Stimulated activated CD4-positive, alpha-beta T cell treated with anti-CD3 and anti-CD28 coated beads, TNF-alpha, amount 100 ng/mL, for 24 hours (primary cell): ENCODE measurements at places on chromosomes 6 and 20.

GRCh38 chr6:99790679-99791078, 184.0 kb downstream of the PRDM13 start:
- no peak for DNase-seq

DNA sequence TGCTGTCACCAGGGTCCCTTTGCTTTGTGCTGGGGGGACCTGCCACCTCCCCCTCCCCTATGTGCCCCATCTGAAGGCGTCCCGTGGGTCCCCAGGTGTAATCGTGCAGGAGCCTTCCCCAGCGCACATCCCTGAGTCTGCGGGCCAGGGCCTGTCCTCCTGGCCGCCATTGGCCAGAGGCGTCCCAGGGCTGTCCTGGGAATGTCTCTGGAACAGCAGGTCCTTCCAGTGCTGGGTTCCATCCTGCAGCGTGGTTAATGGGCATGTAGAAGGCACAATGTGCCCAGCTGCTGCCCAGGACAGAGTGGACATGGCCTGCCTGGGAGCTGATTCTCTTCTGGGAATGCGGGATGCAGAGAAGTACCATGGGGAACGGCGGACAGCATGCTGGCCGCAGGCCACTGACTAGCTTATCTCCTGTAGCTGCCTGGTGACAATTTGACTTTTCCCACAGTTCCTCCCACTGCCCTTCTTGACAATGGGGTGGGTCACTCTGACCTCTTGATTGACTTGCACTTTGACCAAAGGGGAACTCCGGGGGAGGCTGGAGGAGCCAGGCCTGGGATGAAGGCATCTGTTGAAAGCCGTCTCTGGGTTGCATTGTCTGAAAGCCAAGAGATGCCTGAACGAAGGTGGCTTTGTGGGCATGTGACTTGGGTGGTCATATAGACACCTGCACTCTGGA, 64.0 kb downstream of the CTCFL start:
- no peak for DNase-seq

- DNase-seq = no peak
Observed at GRCh38 chr6:15088904-15089568, 156.8 kb upstream of the JARID2 start.

DNA sequence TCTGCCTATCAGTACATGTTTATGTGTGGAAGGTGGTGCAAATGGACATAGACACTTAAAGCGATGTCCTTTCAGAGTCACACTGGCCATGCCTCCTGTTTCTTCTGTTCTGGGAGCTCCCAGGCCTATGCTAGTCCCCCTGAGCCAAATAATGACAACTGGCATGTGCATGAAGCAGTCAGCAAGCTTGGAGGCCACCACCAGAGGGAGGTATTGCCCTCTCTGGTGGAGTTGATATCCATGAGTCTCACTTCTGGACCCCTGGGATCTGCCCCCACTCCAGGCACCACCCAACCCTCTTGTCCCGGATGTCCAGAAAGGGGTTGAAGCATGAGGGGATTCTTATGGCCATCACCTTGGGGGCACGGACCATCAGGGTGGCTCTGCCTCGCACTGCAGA, 172.2 kb downstream of the AIG1 start:
- DNase-seq = no peak

DNA sequence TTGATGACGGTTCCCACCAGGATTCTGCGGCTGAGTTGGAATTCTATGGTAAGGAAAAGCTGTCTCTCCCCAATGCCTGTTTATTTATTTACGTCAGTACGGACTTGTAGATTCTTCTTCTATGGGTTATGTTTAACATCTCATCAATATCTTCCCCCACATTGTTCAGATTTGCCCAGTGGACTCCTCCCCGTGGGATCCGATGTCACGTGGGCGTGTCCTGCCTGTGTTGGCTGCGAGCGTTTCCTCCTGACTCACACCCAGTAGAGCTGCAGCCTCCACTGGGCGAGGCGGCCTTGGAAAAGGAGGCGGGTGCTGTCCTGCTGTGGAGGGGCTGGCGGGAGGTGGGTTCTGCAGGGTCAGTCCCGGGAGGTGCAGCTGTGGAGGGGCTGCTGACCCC, 46.8 kb upstream of the SLCO4A1 start:
- DNase-seq = no peak

- DNase-seq = no peak
Observed at GRCh38 chr20:2350606-2351005, 30.1 kb upstream of the TGM6 start.

GRCh38 chr20:58213121-58213520, 15.3 kb downstream of the ANKRD60 start:
- DNase-seq = no peak

GRCh38 chr20:25629816-25630499, 6.1 kb upstream of the NANP start:
- DNase-seq = no peak

- no peak for DNase-seq
Observed at GRCh38 chr20:11922561-11922960, 4.9 kb downstream of the BTBD3 start.

DNA sequence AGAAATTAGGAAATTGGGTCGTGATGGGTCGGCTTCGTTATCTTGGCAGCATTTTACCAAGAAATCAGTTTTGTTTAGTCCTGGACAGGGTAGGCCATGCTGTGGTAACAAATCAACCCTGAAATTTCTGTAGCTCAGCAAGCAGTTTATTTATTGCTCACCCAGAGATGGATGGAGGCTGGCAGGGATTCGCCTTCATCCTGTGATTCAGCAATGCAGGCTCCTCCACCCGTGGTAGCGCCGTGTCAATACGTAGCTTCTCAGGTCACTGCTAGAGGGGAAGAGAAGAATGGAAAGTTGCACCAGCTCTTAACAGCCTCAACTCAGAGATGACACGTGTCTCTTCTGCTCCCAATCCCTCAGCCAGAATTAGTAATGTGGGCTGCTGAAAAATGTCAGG, 157.0 kb upstream of the SGK1 start:
- DNase-seq = no peak

GRCh38 chr6:11201015-11201414, 31.5 kb downstream of the NEDD9 start:
- no peak for DNase-seq

GRCh38 chr6:140571145-140571544, 1196.7 kb upstream of the CITED2 start:
- DNase-seq = no peak

DNA sequence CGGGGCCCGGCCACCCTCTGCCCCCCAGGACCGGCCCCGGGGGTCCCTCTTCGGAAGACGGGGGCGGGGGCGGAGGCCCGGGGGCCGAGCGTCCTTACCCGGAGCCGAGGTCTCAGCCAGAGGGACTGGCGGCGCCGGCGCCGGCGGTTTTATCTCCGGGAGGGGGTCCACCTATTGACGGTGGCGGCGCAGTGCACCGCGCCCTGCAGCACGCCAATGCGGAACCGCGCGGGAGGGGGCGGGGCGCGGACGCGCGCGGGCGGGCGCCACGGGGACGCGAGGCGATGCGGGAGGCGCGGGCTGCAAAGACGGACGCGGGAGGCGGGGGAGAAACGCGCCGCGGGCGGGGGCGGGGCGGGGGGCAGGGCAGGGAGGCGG, at the start of gene EEF1A2:
Gene EEF1A2, minus strand, starts transcription at position 124 of the 378 bp plus-strand sequence. CDS start 1,320 bp downstream, outside the sequence.
- DNase-seq = no peak

GRCh38 chr6:32685603-32686002, 19.1 kb upstream of the HLA-DQB1 start:
- DNase-seq = no peak

DNA sequence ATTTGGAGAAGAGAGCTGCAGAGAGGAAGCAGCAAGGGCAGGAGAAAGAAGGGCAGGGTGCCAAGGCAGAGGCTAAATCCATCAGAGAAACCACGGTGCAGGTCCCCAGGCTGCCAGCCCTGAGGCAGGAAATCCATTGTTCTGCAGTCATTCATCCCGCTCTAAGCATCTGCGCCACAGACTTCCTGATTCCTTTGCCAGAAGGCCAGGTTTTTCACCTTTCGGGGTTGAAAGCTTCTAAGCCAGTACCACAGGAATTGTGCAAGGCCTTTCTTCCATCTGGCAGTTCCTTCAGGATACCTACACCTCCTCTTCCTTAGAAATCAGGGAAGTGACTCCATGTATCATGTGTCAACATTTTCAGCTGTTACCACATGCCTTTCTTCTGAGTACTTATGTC, 45.6 kb downstream of the ADGRF5 start:
- DNase-seq = no peak

- no peak for DNase-seq
Observed at GRCh38 chr20:53974785-53975555, 95.4 kb downstream of the BCAS1 start.

GRCh38 chr20:38293491-38294065, 10.4 kb upstream of the BPI start:
- no peak for DNase-seq

- no peak for DNase-seq
Observed at GRCh38 chr6:41768545-41769308, 11.0 kb downstream of the FRS3 start.

GRCh38 chr6:16736856-16737775, 24.1 kb downstream of the ATXN1 start:
- DNase-seq = no peak

DNA sequence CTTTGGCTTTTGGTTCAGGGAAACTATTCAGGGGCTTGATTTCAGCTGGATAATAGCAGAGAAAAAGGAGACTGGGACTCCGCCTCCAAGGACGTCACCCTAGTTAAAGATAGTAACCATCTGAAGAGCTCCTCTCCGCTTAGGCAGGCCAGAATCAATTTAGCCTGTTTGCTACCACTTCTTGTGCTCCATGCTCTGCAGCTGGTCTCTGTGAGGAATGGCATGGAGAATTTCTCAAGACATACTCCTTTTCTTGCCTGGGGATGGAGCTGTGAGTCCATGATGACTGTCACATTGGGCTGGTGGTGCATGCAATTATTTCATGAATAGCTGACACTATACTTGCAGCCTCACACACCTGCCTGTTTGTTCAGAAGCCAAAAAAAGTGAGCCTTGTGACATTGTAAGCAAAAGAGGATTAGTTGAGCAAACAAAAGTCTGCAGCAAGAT, 61.4 kb downstream of the TXLNB start:
- no peak for DNase-seq

- no peak for DNase-seq
Observed at GRCh38 chr6:102417368-102417998, 1024.0 kb downstream of the GRIK2 start.

DNA sequence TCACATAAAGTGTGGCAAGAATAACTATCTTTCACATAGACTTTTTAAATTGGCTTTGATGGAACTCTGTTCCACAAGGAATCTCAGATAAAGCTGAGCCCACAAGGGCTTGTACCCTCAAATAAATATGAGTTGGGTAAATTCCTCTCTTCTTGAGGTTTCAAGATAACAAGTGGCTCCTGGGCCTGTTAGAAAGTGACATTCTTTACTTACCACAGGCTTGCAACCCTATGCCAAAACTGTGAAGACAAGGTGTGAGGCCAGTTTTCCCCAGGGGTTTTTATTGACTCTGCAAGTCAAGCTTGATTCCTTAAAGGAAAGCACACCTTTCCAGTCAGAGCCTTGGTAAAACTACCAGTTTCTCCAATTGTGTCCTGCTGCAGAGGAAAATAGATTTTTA, 664.8 kb upstream of the GJE1 start:
- no peak for DNase-seq

DNA sequence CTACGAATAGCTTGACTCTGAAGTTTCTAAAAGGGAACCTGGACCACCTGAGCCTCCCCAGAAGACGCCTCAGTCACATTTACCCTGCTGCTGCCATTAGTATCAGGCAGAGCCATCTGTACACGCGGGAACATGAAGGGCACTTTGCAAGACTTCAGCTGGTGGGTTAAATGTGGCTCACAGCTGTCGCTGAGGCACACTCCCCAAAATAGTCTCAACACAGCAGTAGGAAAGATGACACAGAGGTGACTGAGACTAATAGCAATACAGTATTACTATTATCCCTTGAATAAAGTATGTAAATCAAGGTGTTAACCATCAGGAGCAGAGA, 29.0 kb downstream of the PSMB1 start:
- no peak for DNase-seq

DNA sequence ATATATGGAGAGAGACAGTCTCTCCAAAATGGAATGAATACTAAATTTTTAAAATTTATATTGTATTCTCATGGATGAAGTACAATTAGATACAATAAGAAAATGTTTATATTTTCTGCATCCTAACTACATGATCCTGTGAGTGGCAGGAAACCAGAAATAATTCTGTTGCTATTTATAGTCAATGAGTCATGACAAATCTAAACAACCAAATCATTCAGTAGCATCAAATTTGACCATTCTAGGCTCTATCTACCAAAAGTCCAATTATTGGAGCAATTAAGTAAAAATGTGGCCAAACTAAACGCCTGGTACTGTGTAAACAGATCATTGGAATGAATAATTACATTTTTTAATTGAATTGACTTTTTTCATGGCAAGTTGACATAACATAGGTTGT, 959.8 kb downstream of the EPHA7 start:
- no peak for DNase-seq

DNA sequence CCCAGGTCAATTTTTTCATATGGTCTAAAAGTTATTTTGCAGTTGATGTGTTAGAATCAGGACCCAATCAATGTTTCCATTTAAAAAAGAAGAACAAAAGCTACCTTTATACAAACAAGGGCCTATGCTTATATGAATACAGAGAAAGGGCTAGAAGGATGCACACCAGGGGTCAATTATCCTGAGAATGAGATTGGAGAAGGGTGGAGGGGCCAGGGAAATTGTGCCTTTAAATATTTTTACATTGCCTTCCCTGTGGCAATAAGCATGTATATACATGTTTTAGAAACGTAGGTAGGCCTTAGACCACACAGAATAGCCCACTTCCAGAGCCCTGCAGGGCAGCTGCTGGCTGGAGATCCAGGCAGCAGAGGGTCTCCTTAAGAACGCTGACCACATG, 12.7 kb downstream of the EXOC2 start:
- no peak for DNase-seq

- no peak for DNase-seq
Observed at GRCh38 chr6:56450882-56451739, 191.6 kb downstream of the DST start.

DNA sequence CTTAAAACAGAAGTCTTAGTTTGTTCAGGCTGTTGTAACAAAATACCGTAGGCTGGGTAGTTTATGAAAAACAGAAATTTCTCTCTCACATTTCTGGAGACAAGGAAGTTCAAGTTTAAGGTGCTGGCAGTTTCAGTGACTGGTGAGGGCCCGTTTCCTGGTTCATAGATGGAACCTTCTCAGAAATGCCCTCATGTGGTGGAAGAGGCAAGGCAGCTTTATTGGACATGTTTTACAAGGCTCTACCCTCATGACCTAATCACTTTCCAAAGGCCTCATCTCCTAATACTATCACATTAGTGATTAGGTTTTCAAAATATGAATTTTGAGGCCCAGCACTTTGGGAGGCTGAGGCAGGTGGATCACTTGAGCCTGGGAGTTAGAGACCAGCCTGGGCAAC, 2.4 kb downstream of the HEBP2 start:
- DNase-seq = no peak
